Esophagus squamous epithelium (tissue), 5 donors: ENCODE measurements at places on chromosomes 6 and 20.

DNA sequence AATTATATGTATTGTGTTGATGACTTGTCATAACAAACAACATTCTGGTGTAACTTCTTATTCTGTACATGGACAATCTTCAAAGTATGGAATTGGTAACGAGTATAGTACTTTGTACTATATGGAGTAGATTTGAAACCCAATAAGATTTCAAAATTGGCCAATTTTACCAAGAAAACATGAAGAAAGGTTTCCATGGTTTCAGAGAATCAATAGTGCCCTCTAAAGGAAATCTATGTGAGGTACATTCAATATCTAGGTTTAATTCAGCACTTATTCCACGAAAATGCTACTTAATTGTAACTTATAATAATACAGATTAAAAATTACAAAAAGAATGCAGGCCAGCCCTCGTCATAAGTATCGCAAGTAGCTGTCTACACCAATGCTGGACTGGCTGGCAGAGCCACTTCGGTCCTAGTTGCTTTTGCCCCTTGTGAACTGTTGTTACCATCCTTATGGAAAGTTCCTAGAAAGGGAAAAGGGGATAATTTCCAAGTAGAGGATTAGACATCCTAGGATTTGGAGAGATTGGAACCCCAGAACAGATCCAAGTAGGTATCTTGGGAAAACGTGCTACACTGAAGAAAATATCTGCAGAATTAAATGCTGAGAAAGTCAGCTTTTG is 70.9 kb downstream of the LCA5 start:
- H3K4me3 ChIP-seq, result no peak overlapping the region
- H3K27ac ChIP-seq, result no peak overlapping the region
- H3K27me3 ChIP-seq, result no peaks in the 10 kb centered on the region
- no peaks in the 10 kb centered on the region for H3K4me1 ChIP-seq
- H3K36me3 ChIP-seq, result no peaks in the 10 kb centered on the region
- DNase-seq, result no peak

GRCh38 chr6:71038711-71039344 is 82.0 kb upstream of the B3GAT2 start:
- no peak overlapping the region for H3K4me3 ChIP-seq
- no peak overlapping the region for H3K27ac ChIP-seq
- H3K27me3 ChIP-seq, result peaks cover 5% of the 10 kb centered on the region
- no peaks in the 10 kb centered on the region for H3K4me1 ChIP-seq
- no peaks in the 10 kb centered on the region for H3K36me3 ChIP-seq
- no peak for DNase-seq

GRCh38 chr6:145887969-145888368 is 73.4 kb upstream of the FBXO30 start:
- no peak for DNase-seq
- no peaks in the 10 kb centered on the region for H3K27me3 ChIP-seq
- H3K27ac ChIP-seq, result no peak overlapping the region
- H3K4me3 ChIP-seq, result no peak overlapping the region

- no peak for DNase-seq
- no peaks in the 10 kb centered on the region for H3K27me3 ChIP-seq
These were observed 15.5 kb downstream of the MYBL2 start for GRCh38 chr20:43682446-43682845.

- H3K4me1 ChIP-seq, result peaks cover 14% of the 10 kb centered on the region
- H3K27ac ChIP-seq, result no peak overlapping the region
- DNase-seq, result no peak
- no peaks in the 10 kb centered on the region for H3K27me3 ChIP-seq
- H3K36me3 ChIP-seq, result no peaks in the 10 kb centered on the region
- no peak overlapping the region for H3K4me3 ChIP-seq
These were observed 22.2 kb downstream of the PPP1R3G start for GRCh38 chr6:5107341-5107740.

DNA sequence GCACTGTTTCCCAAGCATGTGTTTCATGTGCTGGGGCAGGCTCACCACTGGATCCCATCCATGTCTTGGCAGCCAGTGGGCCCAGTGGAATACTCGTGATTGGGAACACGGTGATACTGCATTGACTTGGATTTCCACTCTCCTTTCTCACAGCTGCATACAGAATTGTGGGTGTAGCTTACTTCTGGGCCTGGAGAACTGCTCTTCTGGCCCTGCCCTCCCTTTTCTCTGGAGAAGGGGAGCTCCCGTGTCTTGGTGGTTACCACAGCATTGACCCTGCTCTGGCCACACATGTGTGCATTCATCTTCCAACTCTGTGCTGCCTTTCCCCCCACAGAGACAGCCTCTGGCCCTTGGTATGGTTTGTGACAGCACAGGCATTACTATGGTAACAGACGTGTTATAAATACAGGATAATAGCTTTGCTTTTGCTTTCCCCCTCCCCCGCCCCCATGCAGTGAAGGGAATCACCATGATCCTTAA is 21.6 kb downstream of the SOBP start:
- H3K27ac ChIP-seq, result no peak overlapping the region
- no peak for DNase-seq
- no peaks in the 10 kb centered on the region for H3K4me1 ChIP-seq
- H3K27me3 ChIP-seq, result no peaks in the 10 kb centered on the region
- no peak overlapping the region for H3K4me3 ChIP-seq
- no peaks in the 10 kb centered on the region for H3K36me3 ChIP-seq

GRCh38 chr20:6026051-6026450 is 27.8 kb downstream of the LRRN4 start:
- H3K27ac ChIP-seq, result no peak overlapping the region
- no peak for DNase-seq
- no peaks in the 10 kb centered on the region for H3K4me1 ChIP-seq
- no peaks in the 10 kb centered on the region for H3K27me3 ChIP-seq
- H3K36me3 ChIP-seq, result peaks cover 68% of the 10 kb centered on the region

DNA sequence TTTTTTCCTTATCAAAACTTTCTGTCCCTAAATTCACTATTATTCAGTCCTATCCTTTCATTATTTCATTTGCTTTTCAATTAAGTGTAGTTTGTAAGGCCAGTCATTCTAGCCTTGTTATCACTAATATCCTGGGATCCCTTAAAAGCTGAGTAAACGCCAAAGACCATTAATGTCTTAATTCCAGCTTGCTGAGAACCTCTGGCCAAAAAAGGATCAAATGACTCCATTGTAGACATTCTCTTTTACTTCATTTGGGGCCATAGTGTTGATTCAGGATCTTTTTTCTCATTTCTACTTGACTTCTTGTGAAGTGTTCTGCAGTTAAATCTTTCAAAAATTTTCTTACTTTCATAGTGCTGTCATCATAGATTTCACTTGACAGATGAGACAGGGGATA is 379.7 kb downstream of the LAMA2 start:
- no peaks in the 10 kb centered on the region for H3K36me3 ChIP-seq
- DNase-seq, result no peak
- H3K27me3 ChIP-seq, result no peaks in the 10 kb centered on the region
- no peaks in the 10 kb centered on the region for H3K4me1 ChIP-seq
- no peak overlapping the region for H3K4me3 ChIP-seq

- H3K36me3 ChIP-seq, result no peaks in the 10 kb centered on the region
- H3K4me3 ChIP-seq, result no peak overlapping the region
- no peaks in the 10 kb centered on the region for H3K27me3 ChIP-seq
- H3K4me1 ChIP-seq, result peaks cover 8% of the 10 kb centered on the region
- no peak overlapping the region for H3K27ac ChIP-seq
These were observed 193.1 kb downstream of the DOK5 start for GRCh38 chr20:54668271-54669039.

GRCh38 chr20:30816182-30816645 is 441.2 kb upstream of the DEFB115 start:
- no peak overlapping the region for H3K27ac ChIP-seq
- no peak for DNase-seq
- no peaks in the 10 kb centered on the region for H3K27me3 ChIP-seq
- H3K36me3 ChIP-seq, result no peaks in the 10 kb centered on the region

DNA sequence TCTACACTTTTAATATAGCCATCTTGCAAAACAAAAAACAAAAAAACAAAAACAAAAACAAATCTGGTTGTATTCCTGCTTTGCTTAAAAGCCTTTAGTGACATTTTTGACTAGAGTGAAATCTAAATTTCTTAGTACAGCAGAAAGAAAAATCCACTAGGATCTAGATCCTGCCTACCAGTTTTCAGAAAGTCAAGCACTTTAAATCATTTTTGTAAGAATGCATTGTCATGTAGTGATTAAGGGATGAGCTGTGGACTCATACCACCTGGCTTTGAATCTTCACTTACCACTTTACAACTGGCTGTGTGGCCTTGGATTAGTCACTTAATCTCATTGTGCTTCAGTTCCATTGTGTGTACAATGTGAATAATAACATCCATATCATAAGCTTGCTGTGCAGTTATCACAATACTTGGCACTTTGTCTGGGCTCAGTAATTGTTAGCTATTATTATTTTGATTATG is 4.0 kb downstream of the MKKS start:
- H3K4me1 ChIP-seq, result peaks cover 22% of the 10 kb centered on the region
- H3K27me3 ChIP-seq, result no peaks in the 10 kb centered on the region
- H3K4me3 ChIP-seq, result no peak overlapping the region

DNA sequence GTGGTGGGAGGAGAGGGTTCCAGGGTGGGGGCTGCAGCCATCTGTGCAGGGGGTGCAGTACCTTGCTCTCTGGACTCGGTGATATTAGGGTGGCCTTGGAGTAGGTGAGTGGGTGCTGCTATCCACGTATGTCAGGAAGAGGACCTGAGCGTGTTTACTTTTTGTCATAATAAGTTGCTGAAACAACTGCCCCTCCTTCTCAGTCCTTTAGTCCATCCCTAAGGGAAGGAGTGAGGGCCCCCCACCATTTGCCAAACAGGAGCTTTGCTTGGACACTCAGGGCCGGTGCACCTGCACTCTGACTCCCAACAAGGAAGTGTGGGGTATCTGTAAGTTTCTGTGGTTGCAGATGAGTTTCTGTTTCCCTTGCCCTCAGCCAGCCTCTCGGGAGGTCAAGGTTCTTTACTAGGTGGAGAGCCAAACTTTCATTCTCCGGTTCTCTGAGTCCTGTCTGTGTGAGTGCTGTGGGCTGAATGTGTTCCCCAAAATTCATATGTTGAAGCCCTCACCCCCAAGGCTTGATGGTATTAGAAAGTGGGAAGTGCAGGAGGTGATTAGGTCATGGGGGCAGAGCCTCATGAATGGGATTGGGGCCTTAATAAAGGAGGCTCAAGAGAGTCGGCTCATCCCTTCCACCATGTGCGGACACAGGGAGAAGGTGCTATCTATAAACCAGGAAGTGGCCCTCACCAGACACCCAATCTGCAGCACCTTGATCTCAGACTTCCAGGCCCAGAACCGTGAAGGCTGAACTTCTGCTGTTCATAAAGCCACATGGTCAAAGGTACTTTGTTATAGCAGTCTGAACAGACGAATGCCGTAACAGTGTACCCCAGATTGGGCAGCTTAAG is 19.6 kb upstream of the CCR6 start:
- no peaks in the 10 kb centered on the region for H3K27me3 ChIP-seq
- no peaks in the 10 kb centered on the region for H3K4me1 ChIP-seq
- no peak overlapping the region for H3K27ac ChIP-seq
- H3K4me3 ChIP-seq, result no peak overlapping the region
- DNase-seq, result no peak

DNA sequence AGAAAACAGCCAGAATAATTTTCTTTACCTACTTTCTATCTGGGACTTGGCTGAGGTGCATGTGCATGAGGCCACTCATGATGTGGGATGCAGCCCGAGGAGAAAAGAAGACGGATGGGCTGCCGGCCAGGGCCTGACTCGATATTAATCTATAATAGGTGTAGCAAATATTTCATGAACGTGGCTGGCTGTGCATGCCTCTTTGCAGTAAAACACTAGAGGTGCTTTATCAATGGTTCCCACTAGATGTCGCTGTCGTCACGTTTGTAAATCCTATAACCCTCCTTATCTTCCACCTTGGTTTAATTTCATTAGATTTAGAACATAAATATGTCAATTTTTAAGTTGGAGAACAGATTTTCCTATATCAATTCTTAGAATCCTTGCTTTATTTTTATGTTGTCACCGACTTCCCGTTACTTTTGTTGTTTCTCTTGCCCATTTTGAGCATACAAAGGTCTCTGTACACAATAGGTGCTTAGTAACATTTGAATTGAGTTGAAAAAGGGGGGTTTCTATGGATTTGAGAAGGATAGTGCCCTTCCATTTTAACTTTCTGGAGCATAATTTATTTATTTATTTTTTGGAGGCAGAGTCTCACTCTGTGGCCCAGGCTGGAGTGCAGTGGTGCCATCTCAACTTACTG is 19.6 kb upstream of the FERMT1 start:
- no peaks in the 10 kb centered on the region for H3K4me1 ChIP-seq
- DNase-seq, result no peak
- no peak overlapping the region for H3K4me3 ChIP-seq

GRCh38 chr6:27684264-27685211 is 211.6 kb upstream of the ZNF184 start:
- H3K36me3 ChIP-seq, result no peaks in the 10 kb centered on the region
- no peak for DNase-seq
- H3K4me3 ChIP-seq, result no peak overlapping the region
- H3K4me1 ChIP-seq, result no peaks in the 10 kb centered on the region

- peaks cover 58% of the 10 kb centered on the region for H3K4me1 ChIP-seq
- H3K4me3 ChIP-seq, result no peak overlapping the region
- DNase-seq, result no peak
- H3K27ac ChIP-seq, result no peak overlapping the region
- H3K27me3 ChIP-seq, result no peaks in the 10 kb centered on the region
These were observed 96.9 kb downstream of the LY86 start for GRCh38 chr6:6685249-6686040.

GRCh38 chr6:12150812-12151432 is 138.8 kb downstream of the HIVEP1 start:
- H3K4me1 ChIP-seq, result no peaks in the 10 kb centered on the region
- no peak overlapping the region for H3K4me3 ChIP-seq
- H3K27me3 ChIP-seq, result no peaks in the 10 kb centered on the region
- DNase-seq, result no peak
- no peak overlapping the region for H3K27ac ChIP-seq
- H3K36me3 ChIP-seq, result no peaks in the 10 kb centered on the region

- DNase-seq, result no peak
- no peak overlapping the region for H3K4me3 ChIP-seq
- no peaks in the 10 kb centered on the region for H3K36me3 ChIP-seq
- H3K27ac ChIP-seq, result no peak overlapping the region
- H3K4me1 ChIP-seq, result no peaks in the 10 kb centered on the region
These were observed 160.6 kb downstream of the SMOC2 start for GRCh38 chr6:168601546-168601945.

GRCh38 chr6:158660333-158660754 is 10.5 kb downstream of the SYTL3 start:
- no peaks in the 10 kb centered on the region for H3K27me3 ChIP-seq
- H3K4me3 ChIP-seq, result no peak overlapping the region
- H3K4me1 ChIP-seq, result peaks cover 64% of the 10 kb centered on the region
- DNase-seq, result no peak

GRCh38 chr6:115131709-115132490 is 789.1 kb upstream of the HS3ST5 start:
- H3K27ac ChIP-seq, result no peak overlapping the region
- no peak overlapping the region for H3K4me3 ChIP-seq
- no peak for DNase-seq
- no peaks in the 10 kb centered on the region for H3K4me1 ChIP-seq

DNA sequence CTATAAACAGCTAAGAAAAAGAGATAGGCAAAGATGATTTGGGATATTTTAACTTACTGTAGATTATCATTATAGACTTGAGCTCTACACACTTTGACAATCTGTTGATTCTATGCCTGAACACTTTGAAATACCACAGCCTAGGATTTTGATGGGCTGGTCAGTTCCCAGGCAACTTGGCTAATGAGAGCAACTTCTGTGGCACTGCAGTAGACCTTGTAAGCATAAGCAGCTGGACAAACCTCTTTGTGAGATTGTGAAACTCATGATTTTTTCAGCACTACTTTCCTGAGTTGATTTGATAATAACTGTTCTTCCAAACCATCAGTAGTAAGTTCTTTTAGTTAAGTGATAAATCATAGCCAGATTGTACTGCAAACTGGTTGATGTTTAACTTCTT is 27.1 kb upstream of the ELOVL5 start:
- H3K36me3 ChIP-seq, result no peaks in the 10 kb centered on the region
- no peak overlapping the region for H3K27ac ChIP-seq
- H3K4me3 ChIP-seq, result no peak overlapping the region
- no peak for DNase-seq
- H3K27me3 ChIP-seq, result no peaks in the 10 kb centered on the region
